Hematopoietic multipotent progenitor cell treated with erythropoietin and hydrocortisone succinate and interleukin-3 and kit ligand, for 8 days (in vitro differentiated cells): ENCODE measurements at places on chromosomes 6 and 20.

DNA sequence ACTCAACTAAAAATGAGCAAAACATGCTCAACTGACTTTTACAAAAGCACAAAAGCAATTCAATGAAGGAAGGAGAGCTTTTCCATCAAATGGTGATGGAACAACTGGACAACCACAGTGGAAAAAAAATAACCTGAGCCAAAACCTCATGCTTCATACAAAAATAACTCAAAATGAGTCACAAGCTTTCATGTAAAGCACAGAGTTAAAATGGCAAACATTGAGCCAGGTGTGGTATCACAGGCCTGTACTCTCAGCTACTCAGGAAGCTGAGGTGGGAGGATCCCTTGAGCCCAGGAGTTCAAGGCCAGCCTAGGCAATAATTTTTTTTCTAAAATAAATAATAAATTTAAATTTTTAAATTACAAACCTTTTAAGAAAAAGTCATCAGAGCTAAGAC is 18.4 kb upstream of the HLA-G start:
- DNase-seq = no peak

DNA sequence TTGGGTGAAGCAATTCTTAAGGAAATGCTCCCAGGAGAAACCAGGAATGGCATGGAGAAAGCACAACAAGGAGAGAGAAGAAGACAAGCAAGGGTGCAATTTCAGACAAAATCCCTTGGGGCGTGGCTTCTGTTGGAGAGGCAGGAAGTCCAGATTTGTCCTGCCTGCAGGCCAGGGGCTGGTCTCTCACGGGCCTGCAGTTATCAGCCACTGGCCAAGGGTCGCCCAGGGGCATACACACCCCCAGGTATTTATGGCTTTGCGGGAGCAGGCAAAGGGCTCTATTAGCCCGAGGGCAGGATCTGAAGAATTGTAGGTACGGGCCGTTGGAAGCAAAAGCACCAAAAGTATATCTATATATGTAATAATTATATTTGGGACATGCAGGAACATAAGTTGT is 87.7 kb downstream of the IYD start:
- no peak for DNase-seq

GRCh38 chr20:48898210-48898609 is 23.3 kb upstream of the ARFGEF2 start:
- no peak for DNase-seq

- DNase-seq = peak; percentile 16
Observed at GRCh38 chr6:151514000-151514730, 20.3 kb downstream of the CCDC170 start.

- DNase-seq = no peak
Observed at GRCh38 chr6:7332090-7332745, 19.2 kb upstream of the SSR1 start.

- no peak for DNase-seq
Observed at GRCh38 chr6:156994215-156995076, 217.3 kb downstream of the ARID1B start.

DNA sequence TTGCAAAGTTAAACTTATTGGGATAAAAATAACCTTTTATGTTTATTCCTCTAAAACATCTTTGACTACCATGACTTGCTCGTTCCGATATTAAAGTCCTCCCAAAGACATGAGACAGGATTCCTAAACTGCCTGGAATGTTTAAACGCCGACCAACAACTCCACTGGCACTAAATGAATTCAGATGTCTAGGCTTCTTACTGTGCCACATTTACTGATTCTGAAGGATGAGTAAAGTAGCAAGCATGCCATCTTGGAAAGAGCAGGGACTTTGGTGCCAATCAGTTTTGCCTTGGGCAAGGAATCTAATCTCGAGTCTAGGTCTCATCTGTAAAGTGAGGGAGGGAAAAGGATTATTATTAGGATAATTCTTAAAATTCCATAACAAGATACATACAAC is 25.3 kb downstream of the MBOAT1 start:
- DNase-seq = no peak

DNA sequence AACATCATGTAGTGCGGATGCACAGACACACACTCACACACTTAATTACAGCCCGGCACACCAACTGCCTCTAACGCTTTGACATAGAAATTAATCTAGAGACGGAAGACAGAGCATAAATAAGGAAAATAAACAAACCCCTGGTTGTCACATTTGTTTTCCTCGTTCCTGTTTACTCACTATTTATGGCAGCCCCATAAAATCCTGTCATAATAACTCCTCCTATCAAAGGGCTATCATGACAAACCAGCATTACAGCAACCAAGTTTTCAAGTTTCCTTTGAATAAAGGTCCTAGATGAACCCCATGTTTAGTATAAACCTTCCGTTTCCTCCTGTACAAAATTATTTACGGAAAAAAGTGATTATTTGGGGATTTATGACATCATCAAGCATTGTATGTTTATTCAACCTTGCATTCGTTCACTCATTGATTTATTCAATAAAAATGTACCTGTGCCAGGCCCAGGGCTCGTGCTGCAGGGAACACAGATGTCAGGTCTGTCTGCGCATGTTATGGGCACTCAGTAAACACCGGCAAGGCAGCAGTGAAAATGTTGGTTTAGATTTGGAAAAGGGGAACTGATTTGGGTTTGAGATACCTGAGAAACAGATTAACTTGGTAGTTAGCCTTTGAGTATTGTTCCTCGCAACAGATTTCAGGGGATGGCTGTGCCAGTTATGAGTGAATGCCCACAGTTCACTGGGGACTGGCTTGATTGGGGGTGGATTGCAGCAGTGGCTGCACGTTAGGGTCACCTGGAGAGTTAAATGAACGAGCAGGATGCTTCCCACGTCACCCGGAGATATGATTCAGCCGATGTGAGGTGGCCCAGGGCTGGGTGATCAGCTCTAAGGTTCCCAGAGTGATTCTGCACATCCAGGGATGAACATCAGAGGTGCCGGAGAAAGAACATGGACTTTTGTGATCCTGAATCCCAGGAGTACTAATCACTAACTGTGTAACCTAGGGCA is 295.3 kb upstream of the FOXQ1 start:
- no peak for DNase-seq

GRCh38 chr6:47152666-47153403 is 110.7 kb upstream of the ADGRF1 start:
- no peak for DNase-seq

DNA sequence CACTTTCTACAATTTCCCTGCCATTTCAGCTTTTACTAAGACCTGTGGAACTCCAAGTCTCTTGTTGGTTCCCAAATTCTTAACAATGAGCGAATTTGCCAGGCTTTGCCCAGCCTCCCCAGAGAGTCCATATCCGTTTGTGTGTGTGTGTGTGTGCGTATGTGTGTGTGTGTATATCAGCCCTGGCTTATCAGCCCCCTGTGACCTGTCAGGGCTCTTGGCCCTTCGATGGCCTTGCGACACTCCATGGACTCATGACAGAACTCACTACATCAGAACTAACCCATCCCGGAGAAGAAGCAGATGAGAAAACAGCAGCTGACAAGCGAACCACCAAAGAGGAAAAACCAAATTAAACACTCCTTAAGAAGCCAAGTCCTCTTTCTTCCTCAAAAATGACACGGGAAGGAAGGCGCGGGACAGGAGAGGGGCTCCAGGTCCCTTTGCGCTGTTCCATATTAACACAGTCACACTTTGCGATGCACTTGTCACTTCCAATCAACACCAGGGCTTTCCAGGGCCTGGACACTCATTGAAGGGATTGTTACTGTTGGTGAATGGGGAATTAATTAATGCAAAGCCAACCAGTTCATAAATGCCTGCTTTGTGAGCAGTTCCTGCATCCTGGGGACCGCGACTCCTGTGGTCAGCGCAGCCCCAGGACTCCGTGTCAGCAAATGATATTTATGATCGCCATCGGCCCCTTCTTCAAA is 524.0 kb downstream of the CD83 start:
- no peak for DNase-seq

GRCh38 chr6:101478891-101479290 is 85.4 kb downstream of the GRIK2 start:
- no peak for DNase-seq

DNA sequence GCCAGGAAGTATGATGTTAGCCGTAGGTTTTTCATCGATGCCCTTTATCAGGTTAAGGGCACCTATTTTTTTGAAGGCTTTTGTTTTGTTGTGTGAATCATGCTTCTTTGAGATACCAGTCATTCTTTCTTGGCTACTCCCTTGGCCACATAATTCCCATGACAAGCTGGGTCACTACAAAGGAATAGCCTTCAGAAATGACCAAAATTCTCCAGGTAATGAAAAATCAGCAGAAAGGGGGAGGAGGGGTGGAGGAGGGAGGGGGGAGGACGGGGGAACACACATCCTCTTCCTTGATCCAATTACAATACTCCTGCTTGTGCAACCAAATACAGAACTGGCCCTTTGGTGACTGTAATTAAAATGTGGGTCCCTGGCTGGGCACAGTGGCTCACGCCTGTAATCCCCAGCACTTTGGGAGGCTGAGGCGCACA is 21.7 kb upstream of the TGM2 start:
- no peak for DNase-seq

- no peak for DNase-seq
Observed at GRCh38 chr6:5416250-5416649, 154.9 kb downstream of the FARS2 start.

- no peak for DNase-seq
Observed at GRCh38 chr6:139550361-139550760, 175.9 kb upstream of the CITED2 start.

DNA sequence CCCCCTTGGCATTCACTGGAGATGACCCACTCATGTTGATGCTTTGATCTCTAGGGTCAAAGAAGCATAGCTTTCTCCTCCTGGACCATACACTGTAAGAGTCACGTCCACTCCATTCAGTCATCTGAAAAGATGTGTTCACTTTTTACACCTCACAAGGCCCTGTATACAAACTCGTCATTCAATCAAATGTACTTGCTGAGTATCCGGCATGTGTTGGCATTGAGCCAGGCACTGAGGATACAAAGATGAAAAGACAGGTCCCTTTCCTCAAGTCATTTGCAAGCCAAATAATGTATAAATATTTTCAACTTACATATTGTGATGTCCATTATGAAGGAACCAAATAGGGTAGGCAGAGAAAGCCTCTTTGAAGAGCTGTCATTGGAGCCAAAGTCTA is 32.6 kb upstream of the CSNK2A1 start:
- DNase-seq = no peak

GRCh38 chr20:17992224-17992637 is 23.4 kb downstream of the MGME1 start:
- no peak for DNase-seq

- DNase-seq = no peak
Observed at GRCh38 chr20:33005908-33006775, 1.4 kb upstream of the BPIFB2 start.

DNA sequence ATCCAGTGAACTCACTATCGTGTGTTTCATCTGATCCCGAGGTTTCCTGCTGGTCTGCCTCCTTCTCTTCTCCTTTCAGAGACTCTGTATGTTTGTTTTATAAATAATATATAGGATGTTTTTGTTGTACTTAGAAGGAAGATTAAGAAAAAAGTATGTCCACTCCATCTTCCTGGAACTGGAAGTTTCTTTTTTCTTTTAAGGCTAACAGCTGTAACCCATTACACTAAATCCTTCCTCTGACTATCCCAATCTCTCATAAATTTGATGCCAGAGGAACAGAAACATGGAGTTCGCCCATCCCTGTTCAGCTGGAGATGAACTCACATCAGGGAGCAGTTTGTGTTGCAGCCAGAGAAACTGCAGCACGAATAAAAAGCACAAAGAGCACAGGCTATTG is 20.7 kb downstream of the RIPK1 start:
- no peak for DNase-seq

DNA sequence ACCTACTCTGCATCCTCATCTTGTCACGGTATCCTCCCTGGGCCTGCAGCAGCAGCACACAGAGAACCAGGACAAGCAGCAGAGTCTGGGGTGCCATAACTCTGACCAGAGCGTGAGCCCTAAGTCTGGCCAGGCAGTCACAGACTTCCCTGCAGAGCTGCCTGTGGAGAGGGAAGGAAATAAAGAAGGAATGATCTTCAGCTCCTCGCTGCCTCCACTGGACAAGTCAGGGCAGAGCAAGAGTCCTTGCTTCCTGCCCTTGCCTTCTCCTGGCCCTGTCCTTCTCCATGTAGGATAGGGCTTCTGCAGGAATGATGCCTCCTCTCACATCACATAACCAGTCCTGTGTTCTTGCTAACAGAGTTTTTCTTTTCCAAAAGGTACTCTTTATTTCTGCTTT is 15.9 kb upstream of the WFDC11 start:
- no peak for DNase-seq

- DNase-seq = no peak
Observed at GRCh38 chr20:49672096-49672664, 41.5 kb downstream of the B4GALT5 start.

GRCh38 chr6:2748183-2748582 is 2.5 kb downstream of the MYLK4 start:
- peak; percentile 41 for DNase-seq

DNA sequence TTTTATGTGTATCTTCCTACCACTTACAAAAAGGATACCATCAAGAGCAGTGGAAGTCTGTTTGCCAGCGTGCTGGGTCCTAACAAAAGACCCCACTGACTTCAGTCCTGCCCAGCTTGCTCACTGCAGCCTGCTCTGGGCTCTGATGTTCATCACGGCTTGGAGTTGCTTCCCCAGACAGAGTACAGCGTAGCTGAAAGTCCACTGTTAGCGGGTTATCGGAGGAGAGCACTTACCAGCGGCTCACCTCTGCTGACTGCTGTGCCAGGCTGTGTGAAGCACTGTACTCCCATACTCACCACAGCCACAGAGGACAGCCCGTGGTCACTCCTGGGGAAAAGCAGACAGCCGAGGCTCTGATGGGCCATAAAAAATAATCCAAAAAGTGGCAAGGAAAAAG is 40.2 kb downstream of the CTCFL start:
- DNase-seq = no peak

DNA sequence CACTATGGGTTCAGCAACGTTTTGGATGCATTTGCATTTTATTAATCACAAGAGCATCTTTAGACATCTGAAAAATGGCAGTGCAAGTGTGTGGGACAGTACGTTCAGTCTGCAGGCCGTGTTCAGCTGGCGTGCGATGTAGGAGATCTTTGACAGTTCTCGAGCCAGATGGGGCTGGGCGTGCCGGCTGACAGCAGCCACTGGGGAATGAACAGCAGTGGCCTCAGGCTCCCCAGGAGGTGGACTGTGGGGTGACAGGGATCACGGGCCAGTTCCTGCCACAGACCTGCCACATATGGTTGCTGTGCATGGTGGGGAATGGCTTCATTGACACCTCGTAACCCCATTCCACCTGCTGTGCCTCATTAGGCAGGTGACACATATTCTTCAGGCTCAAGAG is 16.4 kb upstream of the MLN start:
- no peak for DNase-seq

DNA sequence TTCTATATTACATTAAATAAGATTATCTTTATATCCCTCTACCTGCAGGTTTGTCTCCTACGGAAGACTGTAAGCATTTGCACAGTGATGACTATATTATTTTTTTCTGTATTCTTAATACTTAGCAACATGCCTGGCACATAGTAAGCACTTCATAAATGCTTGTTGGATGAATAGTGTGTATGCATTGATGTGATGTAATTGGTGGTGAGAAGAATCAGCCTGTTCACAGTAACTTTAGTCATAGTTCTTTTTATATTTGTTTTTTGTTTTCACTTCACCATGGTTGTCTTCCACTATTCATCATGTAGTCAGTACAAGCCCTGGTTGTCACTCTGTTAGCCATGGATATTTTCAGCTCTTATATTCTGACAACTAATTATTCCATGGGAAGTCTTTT is 184.0 kb upstream of the FLRT3 start:
- DNase-seq = no peak

GRCh38 chr6:53692172-53692571 is 26.6 kb upstream of the KLHL31 start:
- no peak for DNase-seq

GRCh38 chr6:79167931-79168694 is 66.4 kb downstream of the HMGN3 start:
- no peak for DNase-seq

GRCh38 chr6:115932481-115932880 is 128.2 kb downstream of the FRK start:
- no peak for DNase-seq
